Activated T-cell treated with anti-CD3 and anti-CD28 coated beads for 24 hours (primary cell): ENCODE measurements at places on chromosomes 12 and 14.

GRCh38 chr12:40168001-40168400, 56.8 kb upstream of the LRRK2 start:
- no peak for DNase-seq

- DNase-seq: peak; percentile 49
These were observed 1059.8 kb downstream of the TMEM121 start for GRCh38 chr14:106586098-106586704.

- no peak for DNase-seq
These were observed 137.7 kb downstream of the SPTSSA start for GRCh38 chr14:34324363-34324795.

DNA sequence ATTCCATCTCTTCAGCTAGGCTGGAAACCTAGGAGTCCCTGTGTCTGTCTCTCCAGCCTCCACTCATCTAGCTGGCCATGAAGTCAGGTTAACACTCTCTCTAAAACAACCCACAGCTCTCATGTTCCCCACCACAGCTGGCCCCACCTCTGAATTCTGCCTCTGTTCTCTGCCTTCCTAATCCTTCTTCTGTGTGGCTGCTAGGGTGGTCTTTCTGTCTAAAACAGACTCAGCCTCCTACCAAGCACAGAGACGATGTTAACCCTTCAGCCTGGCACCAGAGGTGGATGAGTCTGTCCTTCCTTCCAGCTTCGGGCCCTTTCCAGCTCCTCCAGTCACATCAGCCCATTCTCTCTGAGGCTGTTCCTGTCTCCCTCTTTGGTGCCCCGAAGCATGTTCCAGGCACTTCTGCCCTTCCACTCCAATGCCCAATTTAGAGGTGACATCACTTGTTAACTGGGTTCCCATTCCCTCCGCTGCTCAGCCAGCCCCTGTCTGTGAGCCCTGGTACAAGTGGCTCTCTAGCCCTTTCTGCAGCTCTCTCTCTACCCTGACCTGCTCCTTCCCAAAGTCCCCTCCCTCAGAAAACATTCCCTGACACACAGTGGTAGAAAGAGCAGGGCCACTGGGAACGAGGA, 9.1 kb downstream of the FIGNL2 start:
- DNase-seq: no peak

DNA sequence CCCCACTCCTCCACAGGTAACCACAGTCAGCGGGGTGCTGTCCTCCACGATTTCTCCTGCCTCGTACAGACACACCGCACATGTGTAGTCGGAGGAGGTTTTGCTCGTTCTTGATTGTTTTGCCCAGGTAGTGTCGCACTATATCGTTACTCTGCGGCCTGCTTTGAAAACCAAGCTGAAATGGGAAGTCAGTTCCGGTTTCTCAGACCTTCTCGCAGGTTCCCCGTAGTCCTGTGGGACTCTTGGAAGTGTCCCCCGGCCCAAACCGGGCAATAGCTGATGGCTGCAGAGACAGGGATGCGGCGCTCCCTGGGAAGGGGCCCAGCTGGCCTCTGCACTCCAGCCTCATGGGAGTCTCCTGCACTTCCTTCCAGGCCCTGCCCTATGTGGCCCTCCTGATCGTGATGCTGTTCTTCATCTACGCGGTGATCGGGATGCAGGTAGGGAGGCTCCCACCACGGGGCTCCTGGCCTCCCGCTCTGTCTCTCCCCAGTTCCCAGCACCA, 141.3 kb upstream of the FKBP4 start:
- no peak for DNase-seq

- DNase-seq: no peak
These were observed 98.8 kb upstream of the LMNTD1 start for GRCh38 chr12:25651931-25652330.

- DNase-seq: no peak
These were observed 616.4 kb downstream of the MED13L start for GRCh38 chr12:115661112-115661511.

DNA sequence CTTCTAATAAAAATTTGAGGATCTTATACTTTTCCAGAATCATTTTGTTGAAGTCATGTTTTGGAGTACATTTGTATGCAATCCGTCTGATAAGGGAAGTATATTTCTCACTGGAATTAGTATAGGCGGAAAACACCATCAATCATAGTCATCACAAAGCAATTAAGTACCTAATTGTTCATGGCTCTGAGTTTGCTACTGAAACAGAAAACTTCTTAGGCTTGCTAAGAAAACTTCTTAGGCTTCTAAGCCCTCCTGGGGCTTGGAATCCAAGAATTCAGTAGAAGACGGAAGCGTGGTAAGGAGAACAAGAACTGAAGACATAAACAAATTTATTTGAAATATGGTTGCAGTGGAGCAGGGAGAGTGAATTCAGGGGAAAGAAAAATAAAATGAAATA, 636.3 kb downstream of the DIO2 start:
- no peak for DNase-seq

- DNase-seq: no peak
These were observed 3.6 kb downstream of the IFT43 start for GRCh38 chr14:75989134-75989533.

GRCh38 chr12:106113446-106113823, 25.3 kb downstream of the NUAK1 start:
- no peak for DNase-seq

DNA sequence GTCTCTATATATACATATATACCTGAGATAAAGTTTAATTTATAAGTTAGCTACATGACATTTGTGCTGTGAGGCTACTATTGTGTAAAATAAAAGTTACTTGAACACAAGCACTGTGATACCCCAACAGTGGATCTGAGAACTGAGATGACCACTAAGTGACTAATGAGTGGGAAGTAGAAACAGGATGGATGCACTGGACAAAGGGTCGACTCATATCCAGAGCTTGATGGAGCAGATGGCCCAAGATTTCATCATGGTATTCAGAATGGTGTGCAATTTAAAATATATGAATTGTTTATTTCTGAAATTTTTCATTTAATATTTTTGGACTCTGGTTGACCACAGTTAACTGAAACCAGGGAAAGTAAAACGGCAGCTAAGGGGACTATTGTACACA, 908.6 kb upstream of the MDGA2 start:
- DNase-seq: no peak

DNA sequence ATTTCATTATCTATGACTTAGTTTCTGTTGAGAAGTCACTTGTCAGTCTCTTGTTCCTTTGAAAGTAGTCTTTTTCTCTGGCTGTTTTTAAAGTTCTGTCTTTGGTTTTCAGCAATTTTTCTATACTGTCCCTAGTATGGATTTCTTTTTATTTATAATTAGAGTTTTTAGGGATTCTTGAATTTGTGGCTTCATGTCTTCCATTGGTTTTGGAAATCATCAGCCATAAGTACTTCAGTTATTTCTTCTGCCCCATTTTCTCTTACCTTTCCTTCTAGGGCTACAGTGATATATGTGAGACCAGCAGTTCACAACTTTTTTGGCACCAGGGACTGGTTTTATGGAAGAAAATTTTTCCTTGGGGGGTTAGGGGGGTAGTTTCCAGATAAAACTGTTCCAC, 90.0 kb upstream of the EVL start:
- DNase-seq: no peak

GRCh38 chr12:78645956-78646355, 218.6 kb upstream of the SYT1 start:
- no peak for DNase-seq

DNA sequence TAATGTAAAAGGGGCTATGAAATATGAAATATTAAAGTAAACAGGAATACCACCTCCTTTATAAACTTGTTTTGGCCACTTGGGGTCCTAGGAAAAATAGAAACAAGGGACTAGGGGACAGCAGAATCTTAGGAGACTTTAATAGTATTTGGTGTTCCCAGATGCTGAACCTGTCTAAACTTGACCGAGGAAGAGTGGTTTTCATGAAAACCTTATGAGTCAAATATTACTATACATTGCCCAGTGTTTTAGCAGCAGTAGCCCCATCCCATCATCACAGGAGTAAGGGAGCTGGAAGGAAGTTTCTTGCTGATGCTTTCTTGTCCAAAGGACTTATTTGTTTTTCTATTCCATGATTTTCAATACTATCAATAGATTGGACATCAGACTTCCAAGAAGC, 177.5 kb upstream of the CAND1 start:
- no peak for DNase-seq

DNA sequence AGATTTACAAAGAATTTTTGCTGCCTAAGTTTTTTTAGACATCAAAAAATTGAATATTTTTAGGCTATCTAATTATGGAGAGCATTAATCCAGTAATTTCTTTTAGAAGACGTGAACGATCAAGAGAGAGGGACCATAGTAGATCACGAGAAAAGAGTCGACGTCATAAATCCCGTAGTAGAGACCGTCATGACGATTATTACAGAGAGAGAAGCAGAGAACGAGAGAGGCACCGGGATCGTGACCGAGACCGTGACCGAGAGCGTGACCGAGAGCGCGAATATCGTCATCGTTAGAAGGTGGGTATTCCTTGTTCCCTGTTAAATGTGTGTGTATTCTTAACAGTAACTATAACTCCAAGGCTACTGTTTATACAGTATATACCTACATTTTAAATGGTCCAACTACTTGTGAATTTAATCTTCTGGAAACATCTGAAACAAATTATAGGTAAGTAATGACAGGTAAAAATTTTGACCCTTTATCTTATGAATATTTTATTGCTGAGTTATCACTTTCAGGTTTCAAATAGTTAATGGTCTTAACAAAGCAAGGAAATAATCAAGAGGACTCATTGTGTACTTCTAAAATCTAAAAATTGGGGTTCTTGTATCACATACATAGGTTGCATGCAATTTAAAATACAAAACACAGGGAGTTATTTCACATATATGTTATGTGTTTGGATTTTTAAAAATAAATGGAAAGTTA, 23.1 kb downstream of the CPSF6 start:
- no peak for DNase-seq

DNA sequence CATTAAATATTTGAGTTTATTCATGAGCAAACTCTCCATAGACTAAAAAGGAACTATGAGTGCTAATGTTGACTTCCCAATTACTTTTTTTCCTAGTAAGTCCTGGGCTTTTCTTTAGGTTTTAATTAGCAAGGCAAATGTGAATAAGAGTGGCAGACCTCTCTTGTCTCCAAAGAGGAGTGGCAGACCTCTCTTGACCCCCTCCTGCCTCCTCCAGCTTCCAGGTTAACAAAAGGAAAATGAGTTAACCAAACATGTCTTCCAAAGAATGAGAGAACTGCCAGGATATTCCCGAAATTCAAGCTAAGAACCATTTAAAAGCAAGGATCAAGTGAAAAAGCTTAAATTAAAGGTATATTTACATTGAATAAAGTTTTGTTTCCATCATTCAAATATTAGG, 253.2 kb downstream of the MDGA2 start:
- DNase-seq: no peak

GRCh38 chr12:70520847-70521246, 116.4 kb downstream of the PTPRB start:
- DNase-seq: no peak

DNA sequence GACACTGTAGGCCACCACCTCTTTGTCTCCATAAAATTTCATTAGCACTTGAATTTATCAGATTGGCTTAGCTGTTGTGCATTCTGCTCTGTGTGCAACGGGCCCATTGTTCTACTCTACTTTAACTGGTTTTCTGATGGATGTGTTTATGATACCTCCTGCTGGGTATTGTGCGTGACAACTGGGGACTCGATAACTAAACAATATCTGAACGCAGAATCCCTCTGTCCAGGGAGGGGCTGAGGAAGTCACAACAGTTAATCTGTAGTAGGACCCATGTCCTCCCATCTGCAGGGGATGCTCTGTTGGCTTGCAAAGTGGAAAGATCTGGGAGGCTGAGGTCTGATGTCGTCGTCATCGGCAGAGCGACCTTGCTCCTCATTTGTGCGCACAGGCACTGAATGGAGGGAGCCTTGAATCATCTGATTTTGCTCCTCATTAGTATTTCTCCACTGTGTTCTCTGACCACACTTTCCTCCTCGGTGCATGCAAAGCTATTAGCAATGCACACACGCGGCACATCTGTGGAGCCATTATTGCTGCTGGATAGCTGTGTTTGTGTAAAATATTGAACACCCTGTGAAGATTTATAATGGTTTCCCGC, 422.5 kb downstream of the NRXN3 start:
- DNase-seq: no peak

GRCh38 chr12:52582486-52582885, 8.8 kb upstream of the KRT74 start:
- no peak for DNase-seq

DNA sequence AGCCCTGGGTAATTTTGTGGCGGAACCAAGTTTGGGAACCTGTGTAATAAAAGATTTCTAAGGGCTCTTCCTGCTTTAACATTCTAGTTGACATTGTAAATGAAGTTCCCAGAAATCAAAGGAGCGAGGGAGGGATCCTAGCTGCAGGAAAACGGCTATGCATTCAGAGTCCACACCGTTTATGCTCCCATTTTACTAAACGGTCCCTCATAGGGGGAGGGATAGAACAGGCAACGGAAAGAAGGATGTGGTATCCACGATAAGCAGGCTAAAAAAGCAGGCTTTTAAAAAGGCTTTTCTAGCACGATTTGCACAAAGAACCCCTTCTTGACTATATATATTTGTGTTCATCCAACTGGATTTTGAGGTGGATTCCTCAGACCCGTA, 559 bp downstream of the SYNJ2BP start:
- DNase-seq: no peak

DNA sequence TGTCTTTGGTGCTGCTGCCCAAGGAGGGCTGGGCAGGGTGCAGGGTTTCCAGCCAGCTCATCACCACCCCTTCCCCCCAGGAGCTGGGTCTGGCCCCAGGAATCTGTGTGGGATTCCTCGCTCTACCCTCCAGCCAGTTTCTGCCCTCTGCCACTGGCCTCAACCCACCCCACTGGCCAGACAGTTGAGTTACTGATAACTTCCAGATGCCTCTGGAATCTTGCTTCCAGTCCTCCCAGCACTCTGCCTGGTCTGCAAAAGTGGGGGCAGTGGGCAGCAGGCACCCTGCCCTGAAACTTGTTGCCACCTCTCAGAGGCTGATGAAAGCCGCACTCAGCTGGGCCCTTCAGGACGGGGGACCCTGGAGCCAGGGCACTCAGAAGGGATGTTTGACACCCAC, 20.1 kb upstream of the TBX3 start:
- no peak for DNase-seq

- DNase-seq: no peak
These were observed 70.8 kb downstream of the SRGAP1 start for GRCh38 chr12:63915105-63915800.

GRCh38 chr14:62209287-62209899, 447.2 kb downstream of the SNAPC1 start:
- no peak for DNase-seq

DNA sequence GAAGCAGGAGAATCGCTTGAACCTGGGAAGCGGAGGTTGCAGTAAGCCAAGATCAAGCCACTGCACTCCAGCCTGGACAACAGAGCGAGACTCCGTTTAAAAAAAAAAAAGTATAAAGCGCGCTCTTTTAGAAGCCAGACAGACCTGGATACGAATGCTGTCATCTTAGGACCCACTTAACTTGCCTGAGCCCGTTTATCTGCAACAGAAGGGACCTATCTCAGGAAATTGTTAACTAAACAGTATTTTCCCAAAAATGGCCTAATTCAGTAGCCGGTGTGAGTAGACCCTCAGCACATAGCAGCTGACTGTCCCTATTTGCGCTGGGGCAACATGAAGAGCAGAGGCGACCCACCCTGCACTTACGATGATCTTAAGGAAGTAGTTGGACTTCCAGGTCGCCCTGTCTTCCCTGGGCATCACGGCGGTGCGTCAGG, 529 bp downstream of the RPLP0 start:
- no peak for DNase-seq

GRCh38 chr12:27751386-27752047, 28.5 kb upstream of the KLHL42 start:
- no peak for DNase-seq
